ENCODE measurements at places on chromosomes 5 and 9.
A peak's percentile ranks its signal among the peaks of the same experiment; 100 is the strongest.

- no peak for DNase-seq
Observed at GRCh38 chr5:123086376-123087055, 2.5 kb upstream of the PRDM6 start.

DNA sequence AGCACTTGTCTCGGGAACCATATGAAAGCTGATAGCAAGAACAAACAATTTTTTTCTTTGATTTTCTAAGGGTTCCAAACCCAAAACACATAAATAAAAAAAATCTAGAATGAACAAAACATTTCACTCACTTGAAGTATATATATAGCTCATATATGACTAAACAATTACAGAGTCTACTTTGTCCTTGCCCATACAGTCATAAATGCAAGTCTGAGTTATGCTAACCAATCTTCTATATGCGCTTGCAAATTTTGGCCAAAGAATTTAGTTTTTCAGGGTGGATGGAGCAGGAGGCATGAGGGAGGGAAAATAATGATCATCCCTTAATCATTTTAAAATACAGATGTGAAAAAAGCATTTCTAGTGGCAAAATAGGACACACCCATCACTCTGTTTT lies 370.1 kb downstream of the BNC2 start:
- no peak for DNase-seq

DNA sequence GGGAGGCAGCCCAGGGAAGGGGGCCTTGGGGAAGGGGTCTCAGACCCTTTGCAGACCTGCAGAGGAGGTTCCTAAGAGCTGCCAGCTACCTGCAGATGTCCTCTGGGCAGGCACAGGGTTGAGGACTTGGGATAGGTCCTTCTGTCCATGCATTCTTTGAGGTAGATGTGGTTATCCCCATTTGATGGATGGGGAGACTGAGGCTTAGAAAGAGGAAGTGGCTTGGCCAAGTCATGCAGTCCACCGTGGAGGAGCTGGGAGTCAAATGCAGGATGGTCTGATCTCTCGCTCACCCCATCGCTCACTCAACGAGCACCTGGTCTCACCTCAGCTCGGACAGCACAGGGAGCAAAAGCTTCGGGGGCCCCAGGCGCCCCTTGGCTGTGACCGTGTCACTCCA lies 20.2 kb downstream of the ADAMTSL2 start:
- no peak for DNase-seq

GRCh38 chr9:127153501-127153900 lies 31.1 kb upstream of the ANGPTL2 start:
- DNase-seq = no peak

- no peak for DNase-seq
Observed at GRCh38 chr5:79503794-79504495, 10.0 kb downstream of the HOMER1 start.

DNA sequence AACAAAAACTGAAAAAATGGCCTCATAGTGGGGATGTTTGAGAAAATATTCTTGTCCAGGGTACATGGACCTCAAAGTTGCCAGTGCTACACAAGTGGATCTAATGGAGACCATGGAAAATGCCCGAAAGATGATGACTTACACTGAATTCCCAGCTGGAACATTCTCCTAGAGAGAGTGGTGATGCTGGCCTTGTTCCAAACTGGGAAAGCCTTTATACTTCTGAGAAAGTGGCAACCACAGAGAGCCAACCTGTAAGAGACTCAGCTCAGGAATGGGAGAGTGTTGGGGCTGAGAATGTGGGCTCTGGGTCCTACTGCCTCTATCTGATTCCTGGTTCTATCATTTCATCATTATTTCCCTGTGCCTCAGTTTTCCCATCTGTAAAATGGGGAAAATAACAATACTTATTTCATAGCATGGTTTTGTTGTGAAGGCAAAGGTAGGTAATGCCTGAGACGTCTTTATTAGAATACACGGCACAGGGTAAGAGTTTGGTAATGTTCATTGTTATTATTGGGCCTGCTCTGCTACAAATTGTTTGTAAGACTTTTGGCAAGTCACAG lies 229.0 kb upstream of the PANK3 start:
- DNase-seq = no peak

GRCh38 chr5:39876146-39876545 lies 451.4 kb upstream of the DAB2 start:
- DNase-seq = no peak

GRCh38 chr5:163867324-163867723 lies 361.9 kb downstream of the MAT2B start:
- DNase-seq = peak; percentile 29

DNA sequence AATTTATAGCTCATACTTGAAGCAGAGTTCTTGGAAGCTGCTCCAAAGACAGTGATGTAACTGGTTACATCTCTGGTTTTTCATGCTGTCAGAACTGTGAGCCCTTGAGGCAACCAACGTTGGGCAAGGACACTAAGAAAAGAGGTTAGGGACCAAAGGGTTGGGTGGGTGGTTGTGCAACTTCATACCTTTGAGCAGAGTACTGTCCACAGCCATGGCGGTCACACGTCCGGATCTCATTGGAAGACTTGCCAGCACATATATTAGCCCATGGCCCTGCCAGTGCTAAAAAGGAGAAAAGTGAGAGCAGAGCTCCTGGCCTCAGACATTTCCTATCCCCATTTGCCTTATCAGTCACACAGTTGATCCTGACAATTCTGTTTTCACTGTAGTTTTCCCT lies 2.1 kb downstream of the LECT2 start:
- DNase-seq = no peak

GRCh38 chr5:95857185-95857945 lies 34.8 kb upstream of the GLRX start:
- DNase-seq = peak; percentile 83

DNA sequence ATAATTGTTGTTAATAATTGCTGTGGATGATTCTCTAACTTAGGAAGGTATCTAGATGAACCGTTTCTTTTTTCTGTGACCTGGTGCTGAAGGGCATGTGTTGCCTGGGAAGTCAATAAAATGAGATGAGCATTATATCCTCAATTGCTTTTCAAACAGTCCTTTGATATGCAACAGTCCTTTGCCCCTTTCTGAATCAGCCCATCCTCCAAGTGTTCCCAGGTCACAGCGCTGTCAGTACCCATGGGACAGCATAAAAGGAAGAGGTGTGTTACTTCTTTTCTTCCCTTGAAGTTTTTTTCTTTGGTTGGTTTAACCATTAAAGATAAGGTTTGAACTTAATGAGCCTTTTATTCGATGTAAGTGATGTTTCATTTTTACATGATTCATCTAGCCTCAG lies 651.8 kb downstream of the SEMA5A start:
- no peak for DNase-seq

Measured in EL (cell line).